ENCODE measurements at places on chromosomes 4 and X.

GRCh38 chrX:11050013-11050412, 61.1 kb upstream of the HCCS start:
- DNase-seq: no peak

DNA sequence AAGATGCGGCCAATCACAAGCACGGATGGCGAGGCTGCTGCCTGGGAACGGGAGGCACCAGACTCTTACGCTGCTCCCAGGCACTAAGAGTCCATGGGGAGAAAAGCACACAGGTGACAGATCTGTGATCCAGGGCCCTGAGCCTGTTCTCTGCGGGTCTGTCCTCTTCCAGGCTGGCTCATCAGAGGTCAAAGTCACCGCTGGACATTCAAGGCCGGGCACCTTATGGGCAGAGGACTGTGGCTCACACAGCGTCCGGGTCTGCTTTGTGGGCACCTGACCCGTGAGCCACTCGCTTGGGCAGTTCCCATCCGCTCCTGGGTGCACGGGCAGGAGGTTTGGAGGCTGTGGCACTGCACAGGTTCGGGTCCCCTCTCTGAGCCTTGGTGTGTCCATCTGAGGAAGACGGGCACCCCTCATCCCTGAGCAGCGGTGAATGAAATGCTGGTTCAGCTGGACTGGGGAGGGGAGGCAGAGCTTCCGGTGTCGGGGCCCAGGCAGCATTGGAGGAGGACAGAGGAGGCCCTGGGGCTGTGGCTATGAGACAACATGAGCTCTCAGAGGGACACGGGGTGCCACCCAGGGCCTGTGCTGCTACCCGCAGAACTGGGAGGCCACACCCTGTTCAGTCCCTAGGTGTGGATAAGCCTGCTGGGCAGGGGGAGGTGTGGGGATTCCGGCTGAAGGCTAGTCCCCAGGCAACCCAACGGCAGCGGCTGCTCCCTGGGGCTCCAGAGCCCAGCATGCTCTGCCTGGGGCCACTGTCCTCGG, 61.2 kb upstream of the AFAP1 start:
- no peak for DNase-seq

DNA sequence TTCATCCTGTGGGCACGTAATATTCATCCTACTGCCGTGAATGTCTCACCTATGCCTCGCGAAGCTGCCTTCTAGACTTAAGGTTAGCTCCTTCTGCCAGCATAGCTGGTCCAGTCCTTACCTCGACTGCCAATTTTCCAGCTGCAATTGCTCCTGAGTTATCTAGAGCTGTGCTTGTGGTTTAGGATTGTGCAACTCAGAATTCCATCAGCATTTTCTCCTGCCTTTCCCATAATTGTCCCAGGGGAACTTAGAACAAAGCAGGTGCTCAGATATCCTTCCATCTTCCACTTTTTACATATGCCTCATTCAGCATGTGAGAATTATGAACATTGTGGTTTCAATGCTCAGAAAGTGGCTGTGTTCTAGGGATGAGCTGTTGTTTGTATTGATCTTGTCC, 131.4 kb upstream of the ADGRL3 start:
- DNase-seq: peak; percentile 55

DNA sequence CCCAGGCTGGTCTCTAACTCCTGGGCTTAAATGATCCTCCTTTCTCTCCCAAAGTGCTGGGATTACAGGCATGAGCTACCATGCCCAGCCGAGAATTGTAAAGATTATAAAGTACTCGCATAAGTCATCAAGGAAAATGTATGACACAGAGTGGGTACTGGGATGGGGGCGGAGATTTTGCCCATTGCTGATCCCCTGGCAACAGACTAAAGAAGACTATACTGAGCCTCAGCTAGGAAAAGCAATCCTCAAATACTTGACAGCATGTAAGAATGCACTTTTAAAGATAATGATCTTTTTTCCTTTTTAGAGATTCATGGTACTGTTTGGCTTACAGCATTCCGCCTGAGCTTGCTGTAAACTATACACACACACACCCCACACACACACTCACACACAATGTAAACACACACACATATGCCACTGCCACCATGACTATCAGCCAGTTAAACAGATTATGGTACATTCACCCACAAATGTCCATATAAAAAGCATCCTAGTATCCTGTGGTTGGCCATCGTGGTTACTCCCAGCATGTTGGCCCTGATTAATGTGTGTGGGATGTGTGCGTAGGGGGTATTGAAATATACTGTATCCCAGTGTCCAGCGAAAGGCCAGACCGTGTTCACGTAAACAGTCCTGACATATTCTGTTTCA, 113.0 kb downstream of the AMELX start:
- DNase-seq: peak; percentile 12

- peak; percentile 36 for DNase-seq
Measured at GRCh38 chr4:7770224-7771050, 169.2 kb downstream of the AFAP1 start.

DNA sequence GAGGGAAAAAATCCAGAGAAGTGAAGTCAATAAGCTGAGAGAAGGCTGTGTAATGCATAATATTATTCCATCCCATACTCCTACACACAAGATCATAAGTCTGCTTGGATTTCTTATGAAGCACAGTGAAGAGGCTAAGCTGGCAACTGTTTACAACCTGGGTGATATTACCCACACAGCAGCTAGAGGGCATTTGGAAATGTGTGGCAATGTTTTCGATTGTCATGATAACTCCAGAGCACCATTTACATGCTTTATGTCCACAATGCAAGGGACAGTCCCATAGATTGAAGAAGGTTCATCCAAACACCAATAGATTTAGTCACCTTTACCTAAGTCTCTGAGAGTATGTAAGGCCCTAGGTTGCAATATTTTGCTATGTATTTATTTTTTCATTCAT, 412.2 kb downstream of the PPP3CA start:
- DNase-seq: peak; percentile 8

DNA sequence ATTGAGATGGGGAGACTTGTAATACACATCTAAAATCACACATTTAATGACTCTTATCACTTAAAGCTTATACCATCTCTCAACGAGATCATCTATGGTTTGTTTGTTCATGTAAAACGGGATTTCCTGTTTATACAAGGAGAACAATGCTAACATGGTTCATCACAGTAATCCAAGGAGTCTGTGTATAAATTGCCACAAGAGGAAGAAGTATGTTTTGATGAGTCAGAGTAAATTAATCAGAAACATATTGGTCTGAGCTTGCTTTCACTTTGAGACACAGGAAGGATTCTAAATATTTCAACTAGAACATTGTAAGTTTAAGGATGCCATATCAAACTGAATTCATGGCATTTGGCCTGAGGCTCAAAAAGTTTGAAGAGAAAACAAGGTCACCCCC, 594.1 kb downstream of the GLUD2 start:
- peak; percentile 15 for DNase-seq

DNA sequence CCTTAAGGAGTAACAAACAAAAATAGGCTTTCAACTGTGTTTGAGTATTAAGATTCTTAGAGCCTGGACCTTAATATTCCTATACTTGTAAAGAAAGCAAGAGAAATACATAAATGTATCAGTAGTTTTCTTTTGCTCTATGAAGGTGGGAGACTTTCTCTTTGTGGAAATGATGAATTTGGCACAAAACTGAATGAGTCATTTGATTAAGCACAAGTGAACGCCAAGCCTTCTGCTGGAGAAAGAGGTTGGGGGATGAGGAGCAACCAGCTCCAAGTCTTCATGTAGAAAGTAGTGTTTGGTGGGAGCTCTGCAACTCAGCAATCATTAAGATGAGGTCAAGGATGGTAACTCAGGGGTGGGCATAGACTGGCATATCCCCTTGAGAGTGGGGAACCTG, 49.6 kb downstream of the MEPE start:
- DNase-seq: peak; percentile 63

DNA sequence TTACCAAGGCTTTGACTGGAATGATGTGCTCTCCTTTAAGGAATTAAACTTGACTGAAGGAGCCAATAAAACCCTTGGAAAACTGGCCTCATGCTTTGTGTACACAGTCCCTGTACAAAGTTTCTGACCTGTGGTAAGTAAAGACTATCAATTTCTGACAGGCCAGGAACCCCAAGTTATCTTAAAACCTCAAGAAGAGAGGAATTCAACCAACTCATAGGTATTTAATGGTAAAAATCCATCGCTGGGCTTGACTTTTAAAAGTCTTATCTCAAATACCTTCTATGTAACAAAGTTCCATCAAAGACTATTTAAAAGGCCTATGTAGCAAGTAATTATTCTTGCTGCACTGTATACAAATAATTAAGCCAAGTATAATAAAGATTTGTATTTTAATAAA, 103.7 kb upstream of the TENT5D start:
- DNase-seq: no peak

- DNase-seq: no peak
Measured at GRCh38 chr4:41029098-41029497, 185.2 kb downstream of the APBB2 start.

GRCh38 chrX:105865709-105866108, 43.4 kb downstream of the NRK start:
- no peak for DNase-seq

DNA sequence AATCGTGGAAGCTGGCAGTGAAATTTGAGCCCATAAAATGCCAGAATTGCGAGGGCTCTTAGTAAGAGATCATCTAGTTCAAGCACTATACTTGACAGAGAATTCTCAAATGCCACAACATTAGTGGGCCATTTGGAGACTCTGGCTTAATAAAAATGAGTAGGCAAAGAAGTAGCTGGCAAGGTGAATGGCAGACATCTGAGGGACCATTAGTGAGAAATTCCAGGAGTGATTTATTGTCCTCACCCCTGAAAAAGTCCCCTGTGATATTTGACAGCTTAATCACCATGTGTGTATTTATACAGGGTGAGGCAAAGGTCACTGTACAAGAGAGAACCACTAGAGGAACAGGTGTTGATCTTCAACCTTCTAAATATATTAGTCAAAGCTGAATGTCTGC, 207.5 kb downstream of the CHRDL1 start:
- no peak for DNase-seq

DNA sequence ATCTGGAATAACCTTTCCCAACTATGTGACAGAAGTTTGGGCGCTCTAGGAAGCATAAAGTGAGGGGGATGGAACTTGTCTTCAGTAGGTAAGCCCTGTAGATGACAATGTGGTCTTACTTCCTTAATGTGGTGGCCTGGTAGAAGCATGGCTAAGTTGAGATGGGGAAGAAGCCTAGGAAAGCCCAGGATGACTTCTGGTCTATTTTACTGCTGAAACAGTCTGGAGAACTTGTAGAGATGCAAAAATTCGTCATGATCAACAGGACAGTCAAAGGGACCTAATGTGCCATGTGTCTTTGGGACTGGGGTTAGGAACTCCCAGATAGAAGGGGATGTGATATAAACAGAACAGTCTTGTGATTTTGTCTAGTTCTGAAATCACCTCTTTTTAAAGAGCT, 40.8 kb downstream of the CCNG2 start:
- DNase-seq: no peak

DNA sequence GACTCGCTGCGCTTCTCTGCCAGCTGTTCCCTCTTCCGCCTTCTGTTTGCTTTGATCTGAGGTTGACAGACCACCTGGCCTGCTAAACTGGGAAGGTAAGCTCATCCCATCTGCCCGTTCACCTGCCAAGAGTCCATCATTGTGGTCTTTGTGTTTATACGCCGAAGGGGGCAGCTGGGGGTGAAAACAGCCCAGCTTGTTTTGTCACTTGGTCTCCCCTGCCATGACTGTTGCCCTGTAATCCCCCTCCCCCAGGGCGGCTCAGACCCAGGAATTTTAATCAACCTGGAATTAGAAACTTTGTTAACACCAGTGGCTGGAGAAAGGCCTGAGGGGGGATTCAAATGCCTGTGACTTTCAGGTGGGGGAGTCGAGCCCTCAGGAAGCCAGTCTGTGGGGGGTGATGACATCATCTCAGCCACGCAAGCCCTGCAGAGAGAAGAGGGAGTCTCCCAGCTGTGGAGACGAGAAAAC, 333.3 kb downstream of the BCOR start:
- DNase-seq: peak; percentile 51

DNA sequence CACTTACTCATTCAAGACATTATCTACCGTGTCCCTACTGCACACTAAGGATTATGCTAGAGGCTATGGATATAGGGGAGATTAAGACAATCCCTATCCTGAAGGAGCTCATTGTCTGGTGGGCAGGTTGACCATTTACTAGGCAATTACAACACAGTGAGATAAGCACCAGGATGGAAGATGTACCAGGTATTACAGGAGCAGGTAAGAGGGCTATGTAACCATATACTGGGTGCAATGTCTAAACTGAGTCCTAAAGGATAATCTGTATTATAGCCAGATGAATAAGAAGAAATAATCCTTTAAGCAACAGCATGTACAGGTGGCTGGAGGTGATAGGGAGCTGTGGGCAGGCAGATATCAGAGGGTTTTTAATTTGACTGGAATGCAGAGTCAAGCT, 113.3 kb upstream of the TBC1D9 start:
- no peak for DNase-seq

GRCh38 chrX:124151195-124151594, 181.3 kb upstream of the TEX13D start:
- DNase-seq: no peak

DNA sequence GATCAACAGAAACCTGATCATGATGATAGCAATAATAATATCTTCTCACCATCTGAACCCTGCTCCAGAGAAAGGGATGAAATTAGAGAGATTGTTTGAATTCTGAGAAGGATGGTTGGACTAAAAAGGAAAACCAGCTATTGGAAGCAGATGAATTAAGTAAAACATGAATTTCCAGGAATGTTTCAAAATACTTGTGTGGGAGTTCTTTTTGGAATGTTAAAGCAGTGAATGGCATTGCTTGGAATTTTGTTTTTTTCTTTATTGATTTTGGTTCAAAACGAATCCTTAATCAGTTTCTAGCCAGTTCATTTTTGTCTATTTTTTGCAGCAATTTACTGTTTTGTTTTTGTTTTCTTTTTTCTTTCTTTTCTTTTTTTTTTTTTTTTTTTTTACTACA, 150.3 kb downstream of the NHS start:
- DNase-seq: no peak

DNA sequence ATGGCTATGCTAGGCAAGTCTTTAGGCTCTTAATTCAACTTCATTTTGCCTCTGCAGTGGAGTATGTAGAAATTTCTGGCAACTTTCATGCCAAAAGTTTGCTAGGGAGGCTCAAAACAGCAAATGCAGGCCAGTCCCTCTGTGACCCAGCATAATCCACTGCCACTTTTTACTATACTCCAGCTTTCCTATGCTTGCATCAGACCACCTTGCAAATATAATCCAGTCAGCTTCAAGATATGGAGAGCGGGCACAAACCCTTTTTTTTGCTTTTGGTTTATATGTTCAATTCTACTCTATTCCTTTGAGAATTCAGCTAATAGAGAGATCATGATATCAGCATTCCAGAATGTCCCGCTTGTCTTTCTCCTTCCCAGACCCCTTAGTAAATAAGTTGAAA, 192.0 kb upstream of the PABPC4L start:
- no peak for DNase-seq

- DNase-seq: no peak
Measured at GRCh38 chr4:161486461-161486860, 677.3 kb downstream of the FSTL5 start.

- DNase-seq: no peak
Measured at GRCh38 chr4:155478336-155478835, 101.6 kb upstream of the MAP9 start.

GRCh38 chr4:76736414-76736813, 161.5 kb downstream of the SOWAHB start:
- no peak for DNase-seq

GRCh38 chr4:175657571-175657970, 154.5 kb downstream of the GPM6A start:
- no peak for DNase-seq

Measured in astrocyte of the hippocampus (primary cell).